ENCODE measurements at places on chromosomes 5 and 9.

GRCh38 chr5:149264439-149265067 lies 7.1 kb upstream of the AFAP1L1 start:
- H3K27ac ChIP-seq, result no peak overlapping the region
- no peaks in the 10 kb centered on the region for H3K27me3 ChIP-seq
- no peaks in the 10 kb centered on the region for H3K36me3 ChIP-seq
- no peaks in the 10 kb centered on the region for H3K4me1 ChIP-seq

DNA sequence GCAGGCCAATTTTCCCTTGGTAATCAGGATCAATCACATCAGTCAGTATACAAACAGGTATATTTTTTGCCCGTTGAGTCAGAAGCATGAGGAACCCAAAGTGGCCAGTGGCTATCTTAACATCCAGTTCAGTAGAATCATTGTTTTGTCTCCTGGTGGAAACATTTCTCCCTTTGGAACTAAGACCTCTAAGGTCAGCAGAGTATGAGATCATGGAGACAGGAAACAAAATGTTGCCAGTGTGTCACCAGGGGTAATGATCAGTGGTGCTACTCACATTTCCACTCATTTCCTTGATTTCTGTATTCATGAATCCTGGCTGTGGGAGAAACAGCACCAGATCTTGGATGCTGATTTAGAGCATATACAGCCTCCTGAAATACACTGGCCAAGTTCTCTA lies 553.0 kb downstream of the CSNK1G3 start:
- H3K4me1 ChIP-seq, result peaks cover 6% of the 10 kb centered on the region
- DNase-seq, result no peak
- no peaks in the 10 kb centered on the region for H3K27me3 ChIP-seq
- H3K4me3 ChIP-seq, result no peak overlapping the region

DNA sequence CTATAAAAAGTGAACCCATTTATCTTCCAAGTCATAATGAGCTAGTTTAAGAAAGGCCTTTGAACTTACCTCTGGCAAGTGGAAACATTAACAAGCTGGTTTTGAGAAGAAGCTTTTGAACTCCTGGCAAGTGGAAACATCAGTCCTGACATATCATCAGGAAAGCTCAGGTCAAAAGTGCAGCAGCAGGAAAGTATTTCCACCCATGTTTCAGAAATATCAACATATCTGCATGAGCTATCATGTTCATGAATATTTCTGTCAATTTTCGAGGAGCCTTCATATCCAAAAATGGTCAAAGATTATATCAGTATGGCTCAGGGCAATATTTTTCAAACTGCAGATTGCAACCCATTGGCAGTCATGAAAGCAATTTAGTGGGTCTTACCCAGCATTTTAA lies 133.9 kb downstream of the PLK2 start:
- DNase-seq, result no peak
- H3K4me3 ChIP-seq, result no peak overlapping the region
- no peaks in the 10 kb centered on the region for H3K27me3 ChIP-seq
- no peak overlapping the region for H3K27ac ChIP-seq

- H3K27me3 ChIP-seq, result no peaks in the 10 kb centered on the region
- H3K4me3 ChIP-seq, result no peak overlapping the region
- peaks cover 10% of the 10 kb centered on the region for H3K4me1 ChIP-seq
- DNase-seq, result no peak
- peaks cover 4% of the 10 kb centered on the region for H3K36me3 ChIP-seq
Observed at GRCh38 chr5:136159457-136159856, 26.8 kb downstream of the SMAD5 start.

DNA sequence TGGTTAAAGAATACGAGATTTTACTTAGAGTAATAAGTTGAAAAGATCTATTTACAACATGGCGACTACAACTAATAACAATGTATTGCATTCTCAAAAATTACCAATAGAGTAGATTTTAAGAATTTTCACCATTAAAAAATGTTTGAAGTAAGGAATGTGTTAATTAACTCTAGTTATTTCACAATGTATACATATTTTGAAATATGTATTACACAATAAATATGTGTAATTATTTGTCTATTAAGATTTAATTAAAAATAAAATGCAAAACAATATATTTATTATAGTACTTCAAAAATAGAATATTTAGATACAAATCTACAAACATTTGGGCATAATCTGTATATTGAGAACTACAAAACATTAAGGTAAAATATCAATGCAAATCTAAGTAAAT lies 1326.3 kb upstream of the CDH6 start:
- no peaks in the 10 kb centered on the region for H3K36me3 ChIP-seq
- DNase-seq, result no peak
- no peak overlapping the region for H3K4me3 ChIP-seq
- no peaks in the 10 kb centered on the region for H3K4me1 ChIP-seq
- no peaks in the 10 kb centered on the region for H3K27me3 ChIP-seq

DNA sequence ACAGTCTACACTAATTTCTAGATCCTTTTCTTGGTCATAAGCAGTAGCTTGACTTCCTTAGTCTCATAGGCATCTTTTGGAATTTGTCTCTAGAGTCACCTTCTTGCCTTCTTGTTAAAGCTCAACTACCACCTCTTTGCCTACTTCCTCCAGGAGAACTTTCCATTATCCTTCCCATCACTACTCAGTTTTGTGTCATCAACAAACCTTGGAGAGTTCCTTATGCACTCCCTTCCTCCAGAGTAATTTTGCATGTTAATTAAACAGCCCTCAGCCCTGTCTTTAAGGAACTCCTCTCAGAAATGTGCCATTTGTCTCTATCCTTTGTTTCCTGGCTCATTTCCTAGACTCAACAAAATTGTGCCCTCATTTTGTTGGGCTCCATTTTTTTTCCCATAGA lies 4.2 kb upstream of the EPB41L4B start:
- no peak for DNase-seq
- H3K4me1 ChIP-seq, result peaks cover 4% of the 10 kb centered on the region
- H3K36me3 ChIP-seq, result no peaks in the 10 kb centered on the region
- no peak overlapping the region for H3K4me3 ChIP-seq
- H3K27ac ChIP-seq, result no peak overlapping the region
- no peaks in the 10 kb centered on the region for H3K27me3 ChIP-seq

- H3K36me3 ChIP-seq, result no peaks in the 10 kb centered on the region
- no peaks in the 10 kb centered on the region for H3K27me3 ChIP-seq
- H3K4me1 ChIP-seq, result no peaks in the 10 kb centered on the region
- no peak overlapping the region for H3K27ac ChIP-seq
- H3K4me3 ChIP-seq, result no peak overlapping the region
Observed at GRCh38 chr5:122755783-122756182, 19.1 kb upstream of the SNX2 start.

- no peak overlapping the region for H3K4me3 ChIP-seq
- no peak for DNase-seq
- no peaks in the 10 kb centered on the region for H3K27me3 ChIP-seq
- H3K36me3 ChIP-seq, result no peaks in the 10 kb centered on the region
- no peaks in the 10 kb centered on the region for H3K4me1 ChIP-seq
Observed at GRCh38 chr5:57552033-57552432, 69.4 kb upstream of the ACTBL2 start.

- peaks cover 10% of the 10 kb centered on the region for H3K4me1 ChIP-seq
- no peaks in the 10 kb centered on the region for H3K27me3 ChIP-seq
- DNase-seq, result no peak
- H3K4me3 ChIP-seq, result no peak overlapping the region
- H3K36me3 ChIP-seq, result peaks cover 36% of the 10 kb centered on the region
- no peak overlapping the region for H3K27ac ChIP-seq
Observed at GRCh38 chr9:121173501-121173900, 28.2 kb downstream of the RAB14 start.

GRCh38 chr9:12801663-12802062 lies 26.8 kb downstream of the LURAP1L start:
- no peaks in the 10 kb centered on the region for H3K36me3 ChIP-seq
- no peak overlapping the region for H3K4me3 ChIP-seq
- H3K27ac ChIP-seq, result no peak overlapping the region
- peaks cover 4% of the 10 kb centered on the region for H3K4me1 ChIP-seq
- H3K27me3 ChIP-seq, result no peaks in the 10 kb centered on the region
- no peak for DNase-seq

GRCh38 chr9:119289740-119290433 lies 79.3 kb downstream of the BRINP1 start:
- DNase-seq, result no peak
- H3K4me3 ChIP-seq, result no peak overlapping the region
- no peak overlapping the region for H3K27ac ChIP-seq

DNA sequence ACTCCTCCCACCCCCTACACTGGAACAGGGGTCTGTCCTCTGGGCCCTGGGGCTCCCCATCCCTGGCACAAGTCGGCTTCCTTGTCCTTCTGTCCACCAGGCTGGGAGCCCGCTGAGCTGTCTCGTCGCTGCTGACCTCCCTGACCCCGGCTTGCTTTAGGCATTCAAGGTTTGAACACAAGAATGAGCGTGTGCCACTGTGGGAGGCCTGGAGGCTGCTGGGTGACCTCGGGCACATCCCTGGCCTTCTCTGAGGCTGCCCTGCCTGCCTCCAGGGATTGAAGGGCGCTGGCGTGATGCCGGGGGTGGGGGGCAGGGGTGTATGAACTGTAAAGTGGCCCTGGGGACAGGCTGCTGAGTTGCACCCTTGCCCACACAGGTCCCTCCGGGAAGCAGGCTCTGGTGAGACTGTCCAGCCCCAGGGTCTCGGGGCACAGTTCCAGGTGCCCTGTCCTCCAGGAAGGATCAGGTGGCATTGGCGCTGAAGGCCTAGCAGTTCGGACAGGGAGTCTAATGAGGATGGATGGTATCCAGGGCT lies 18.2 kb downstream of the FIBCD1 start:
- no peaks in the 10 kb centered on the region for H3K27me3 ChIP-seq
- H3K4me1 ChIP-seq, result no peaks in the 10 kb centered on the region
- no peak overlapping the region for H3K27ac ChIP-seq
- DNase-seq, result peak; percentile 63
- H3K36me3 ChIP-seq, result no peaks in the 10 kb centered on the region

DNA sequence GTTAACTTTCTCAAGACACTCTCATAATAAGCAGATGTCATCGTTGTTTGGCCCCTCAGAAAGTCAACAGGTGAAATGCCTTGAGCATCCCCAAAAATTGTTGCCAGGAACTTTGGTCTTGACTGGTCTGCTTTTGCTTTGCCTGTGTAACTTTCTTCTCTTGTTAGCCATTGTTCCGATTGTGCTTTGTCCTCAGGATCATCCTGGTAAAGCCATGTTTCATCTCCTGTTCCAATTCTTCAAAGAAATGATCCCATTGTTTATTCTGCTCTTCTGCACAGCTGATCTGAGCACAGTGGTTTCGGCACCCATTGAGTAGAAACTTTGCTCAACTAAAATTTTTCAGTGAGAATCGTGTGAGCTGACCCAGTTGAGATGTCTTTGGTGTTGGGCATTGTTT lies 8.1 kb upstream of the ZBED3 start:
- H3K27ac ChIP-seq, result no peak overlapping the region
- H3K4me1 ChIP-seq, result no peaks in the 10 kb centered on the region
- H3K27me3 ChIP-seq, result no peaks in the 10 kb centered on the region
- H3K4me3 ChIP-seq, result no peak overlapping the region
- H3K36me3 ChIP-seq, result no peaks in the 10 kb centered on the region

GRCh38 chr5:95800553-95800952 lies 22.0 kb downstream of the GLRX start:
- H3K36me3 ChIP-seq, result no peaks in the 10 kb centered on the region
- no peak overlapping the region for H3K27ac ChIP-seq
- no peak for DNase-seq
- no peaks in the 10 kb centered on the region for H3K4me1 ChIP-seq

DNA sequence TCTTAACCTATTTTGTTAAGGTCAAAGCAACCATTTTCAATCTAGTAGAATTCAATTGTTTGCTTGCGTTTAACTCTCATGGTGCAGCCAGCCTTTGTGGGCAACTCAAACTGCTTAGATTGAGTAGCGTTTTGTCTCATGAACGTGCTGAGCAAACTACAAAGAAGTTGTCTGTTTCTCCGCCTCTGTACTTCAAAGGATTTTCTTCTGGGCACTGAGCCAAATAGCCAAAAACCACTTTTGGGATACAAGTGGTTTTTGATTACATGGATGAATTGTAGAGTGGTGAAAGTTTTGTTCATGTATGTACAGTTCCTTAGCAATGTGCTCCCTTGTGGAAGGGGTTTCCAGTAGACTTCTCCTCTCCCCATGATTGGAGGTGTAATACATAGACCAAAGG lies 122.9 kb downstream of the CFAP90 start:
- H3K4me3 ChIP-seq, result no peak overlapping the region
- H3K4me1 ChIP-seq, result no peaks in the 10 kb centered on the region
- no peak for DNase-seq
- no peak overlapping the region for H3K27ac ChIP-seq
- no peaks in the 10 kb centered on the region for H3K36me3 ChIP-seq
- no peaks in the 10 kb centered on the region for H3K27me3 ChIP-seq

GRCh38 chr5:14443671-14444093 lies 137.9 kb upstream of the OTULINL start:
- H3K4me1 ChIP-seq, result peaks cover 25% of the 10 kb centered on the region
- H3K27ac ChIP-seq, result no peak overlapping the region
- H3K27me3 ChIP-seq, result no peaks in the 10 kb centered on the region
- H3K36me3 ChIP-seq, result no peaks in the 10 kb centered on the region
- DNase-seq, result no peak

- peak; percentile 65 for DNase-seq
- H3K36me3 ChIP-seq, result no peaks in the 10 kb centered on the region
- peaks cover 9% of the 10 kb centered on the region for H3K4me1 ChIP-seq
- H3K27me3 ChIP-seq, result no peaks in the 10 kb centered on the region
Observed at GRCh38 chr5:171518916-171519315, 99.5 kb downstream of the FGF18 start.

DNA sequence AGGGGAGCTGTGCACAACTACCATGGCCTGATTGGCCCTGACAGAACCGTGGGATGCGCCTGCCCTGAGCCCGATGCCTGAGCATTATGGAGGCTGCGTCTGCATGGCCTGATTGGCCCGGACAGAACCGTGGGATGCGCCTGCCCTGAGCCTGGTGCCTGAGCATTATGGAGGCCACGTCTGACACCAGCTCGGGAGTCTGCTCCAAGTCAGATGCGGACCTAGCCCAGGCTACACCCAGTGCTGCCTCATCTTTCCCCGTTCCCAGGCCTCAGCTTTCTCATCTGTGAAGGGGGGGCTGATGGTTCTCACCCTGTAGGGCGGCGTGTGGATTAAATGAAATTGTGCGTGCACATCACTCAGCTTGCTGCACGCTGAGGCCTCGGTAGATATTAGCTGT lies 7.3 kb downstream of the CEP72 start:
- H3K4me3 ChIP-seq, result no peak overlapping the region
- DNase-seq, result peak; percentile 41
- peaks cover 19% of the 10 kb centered on the region for H3K36me3 ChIP-seq
- H3K27ac ChIP-seq, result no peak overlapping the region

DNA sequence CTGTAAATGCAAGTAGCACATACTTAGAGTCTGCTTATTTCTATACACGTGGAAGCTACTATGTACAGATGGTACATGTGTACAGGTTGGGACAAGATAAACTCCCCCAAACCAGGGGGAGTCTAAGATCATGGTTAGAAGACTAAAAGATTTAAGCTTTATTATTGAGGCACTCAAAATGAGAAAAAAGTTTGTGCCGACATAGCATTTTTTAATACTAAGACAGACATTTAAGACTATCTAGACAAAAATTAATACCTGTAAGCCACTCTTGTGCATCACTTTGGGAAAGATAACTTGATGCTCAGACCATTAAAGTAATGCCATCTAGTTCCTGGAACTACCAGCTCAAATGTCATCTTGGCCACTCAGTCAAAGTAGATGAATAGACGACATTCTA lies 279.4 kb downstream of the ARL15 start:
- no peaks in the 10 kb centered on the region for H3K36me3 ChIP-seq
- H3K27me3 ChIP-seq, result no peaks in the 10 kb centered on the region
- H3K4me3 ChIP-seq, result no peak overlapping the region
- no peak for DNase-seq
